ENCODE measurements at places on chromosomes 11 and 22.
A peak's percentile ranks its signal among the peaks of the same experiment; 100 is the strongest.

GRCh38 chr22:30970356-30970746 lies 1.3 kb downstream of the TUG1 start:
- no peak for DNase-seq

GRCh38 chr11:59187035-59187434 lies 15.1 kb downstream of the DTX4 start:
- DNase-seq = no peak

- no peak for DNase-seq
Measured at GRCh38 chr11:128474036-128474874, 113.1 kb downstream of the ETS1 start.

GRCh38 chr11:129451524-129451923 lies 75.9 kb downstream of the BARX2 start:
- DNase-seq = peak; percentile 24

GRCh38 chr22:30386608-30386959 lies 627 bp downstream of the RNF215 start:
- DNase-seq = no peak

- DNase-seq = peak; percentile 91
Measured at GRCh38 chr22:36350751-36351594, 36.8 kb downstream of the MYH9 start.

GRCh38 chr11:81979448-81979847 lies 754.2 kb downstream of the FAM181B start:
- DNase-seq = no peak

DNA sequence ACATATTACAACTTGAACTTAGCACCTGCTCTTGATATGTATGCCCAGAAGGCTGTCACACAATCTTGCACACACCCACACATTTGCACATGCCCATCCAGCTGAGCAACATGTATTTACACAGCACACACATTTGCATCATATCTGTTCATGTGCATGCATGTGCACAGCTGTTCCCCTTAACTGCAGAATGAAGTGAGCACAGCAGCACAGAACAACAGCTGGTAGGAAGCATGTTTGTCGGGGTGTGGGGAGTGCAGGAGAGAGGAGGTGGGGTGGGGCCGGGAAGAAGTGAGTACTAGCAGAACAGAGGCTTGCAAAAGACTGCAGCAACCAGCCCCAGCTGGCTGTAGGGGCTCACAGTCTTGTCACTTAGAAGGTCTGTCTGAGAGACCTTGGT lies 296.5 kb downstream of the KIRREL3 start:
- no peak for DNase-seq

Measured in RPMI7951 (cell line).